ENCODE measurements at places on chromosomes 7 and 10. TPM values are rescaled to one million over a fixed set of nuclear protein-coding genes. Genes with fewer than 3 reads are reported as not detected.

DNA sequence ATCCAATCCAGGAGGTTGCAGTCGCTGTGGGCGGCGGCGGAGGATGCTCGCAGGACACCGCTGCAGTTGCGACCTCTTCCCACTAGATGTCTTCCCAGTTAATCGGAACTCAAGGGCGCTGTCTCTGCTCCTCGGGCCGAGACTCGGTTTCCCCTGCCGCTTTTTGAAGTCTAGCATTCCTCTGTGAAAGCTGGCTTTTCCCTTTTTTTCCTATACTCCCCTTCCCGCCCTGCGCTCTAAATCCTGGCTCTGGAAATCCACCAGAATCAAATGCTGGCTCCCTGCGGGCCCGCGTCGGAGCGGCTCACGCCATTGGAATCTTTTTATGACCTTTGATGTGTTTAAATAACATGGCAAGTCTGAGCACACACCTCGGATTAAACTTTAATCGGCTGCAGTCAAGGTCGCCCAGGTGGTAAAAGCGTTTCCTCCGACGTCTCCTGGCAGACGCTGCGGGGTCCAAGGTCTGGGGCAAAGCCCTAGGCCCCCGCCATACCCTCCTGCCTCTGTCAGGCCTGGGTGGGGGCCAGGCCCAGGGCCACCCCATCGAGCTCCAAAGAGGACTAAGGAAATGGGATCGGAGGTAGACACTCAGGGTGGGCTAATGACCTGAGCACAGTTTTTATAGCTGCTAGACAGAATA is 10.7 kb upstream of the HOXA13 start:
- ATAC-seq: peak; percentile 63

The VPS37D gene
- 0.32 TPM for total RNA-seq

DNA sequence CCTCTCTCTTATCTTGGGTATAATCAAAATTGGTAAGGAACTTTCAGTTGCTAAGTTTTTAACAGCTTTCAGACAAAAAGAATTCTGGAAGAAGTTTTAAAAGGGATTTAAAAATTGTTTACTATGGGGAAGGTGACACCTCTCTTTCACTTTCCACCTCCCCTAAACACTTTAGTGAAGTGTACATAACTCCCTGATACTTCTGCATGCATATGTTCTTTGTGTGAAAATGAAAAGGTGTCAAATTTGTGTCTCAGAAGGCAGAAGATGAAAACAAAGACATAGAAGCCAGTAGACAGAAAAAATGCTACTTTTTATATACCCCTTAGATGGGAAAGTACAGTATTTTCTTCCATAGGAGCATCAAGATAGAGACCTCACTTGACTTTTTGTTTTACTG is 117.8 kb downstream of the TMEM26 start:
- no peak for ATAC-seq

DNA sequence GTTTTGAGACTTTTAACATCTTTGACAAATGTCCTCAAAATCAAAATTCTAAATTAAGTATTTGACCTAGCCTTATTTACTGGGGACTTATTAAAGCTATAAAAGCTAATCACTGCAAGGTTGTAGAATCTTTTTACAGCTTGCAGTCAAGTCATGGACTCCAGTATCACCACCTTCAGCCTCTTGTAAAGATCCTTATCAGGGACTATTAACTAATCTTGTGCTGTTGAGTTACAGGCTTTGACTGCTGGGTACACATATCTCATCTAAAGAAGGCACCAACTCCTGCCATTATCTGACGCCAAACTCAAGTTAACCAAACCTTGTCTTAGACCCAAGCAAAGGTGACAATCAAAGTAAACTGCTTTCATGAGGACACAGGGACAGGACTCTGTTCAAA is 621.0 kb upstream of the IGFBP3 start:
- no peak for ATAC-seq

DNA sequence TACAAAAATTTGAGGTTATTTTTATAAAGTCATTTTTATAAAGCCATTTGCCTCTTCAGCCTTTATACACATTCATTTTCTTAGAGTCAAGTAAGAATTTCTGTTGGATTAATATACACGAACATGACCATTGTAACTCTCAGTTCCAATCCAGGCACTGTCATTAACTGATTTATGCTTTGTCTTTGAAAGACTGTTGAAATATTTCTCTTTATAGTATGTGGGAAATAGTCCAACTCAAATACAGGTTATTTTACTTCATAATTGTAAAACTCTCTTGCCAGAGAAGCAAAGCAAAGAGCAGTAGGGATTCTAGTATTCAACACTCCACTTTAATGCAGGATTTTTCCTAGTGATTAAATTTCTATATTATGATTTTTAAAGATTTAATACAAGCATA is 36.5 kb upstream of the PAPSS2 start:
- no peak for ATAC-seq

GRCh38 chr7:151244196-151244840 is 4.2 kb downstream of the SMARCD3 start:
- no peak for ATAC-seq

DNA sequence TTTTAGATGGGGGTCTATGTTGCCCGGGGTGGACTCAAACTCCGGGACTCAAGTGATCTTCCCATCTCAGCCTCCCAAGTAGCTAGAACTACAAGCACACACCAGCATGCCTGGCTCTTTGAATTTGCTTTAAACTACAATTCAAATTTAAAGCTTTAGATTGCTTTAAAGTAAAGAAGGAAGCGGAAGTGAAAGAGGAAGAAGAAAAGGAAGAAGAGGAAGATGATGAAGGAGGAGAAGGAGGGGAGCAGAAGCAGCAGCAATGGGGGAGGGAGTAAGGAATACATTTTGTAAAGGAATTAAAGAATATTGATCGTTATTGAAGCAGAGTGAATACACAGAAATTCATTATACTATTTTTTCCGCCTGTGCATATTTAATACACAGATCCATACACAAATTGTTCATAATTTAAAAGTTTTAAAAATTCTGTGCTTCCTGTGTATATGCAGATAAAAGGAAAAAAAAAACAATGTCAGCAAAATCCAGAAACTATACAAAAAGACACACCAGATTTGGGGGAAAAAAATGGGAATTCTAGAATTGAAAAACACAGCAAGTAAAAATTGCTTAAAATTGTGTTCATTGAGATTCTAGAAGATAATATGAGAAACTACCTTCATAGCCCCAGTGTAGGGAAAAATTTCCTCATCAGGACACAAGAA is 60.8 kb upstream of the KCNMA1 start:
- ATAC-seq: no peak

The PON1 gene
- total RNA-seq: not detected

DNA sequence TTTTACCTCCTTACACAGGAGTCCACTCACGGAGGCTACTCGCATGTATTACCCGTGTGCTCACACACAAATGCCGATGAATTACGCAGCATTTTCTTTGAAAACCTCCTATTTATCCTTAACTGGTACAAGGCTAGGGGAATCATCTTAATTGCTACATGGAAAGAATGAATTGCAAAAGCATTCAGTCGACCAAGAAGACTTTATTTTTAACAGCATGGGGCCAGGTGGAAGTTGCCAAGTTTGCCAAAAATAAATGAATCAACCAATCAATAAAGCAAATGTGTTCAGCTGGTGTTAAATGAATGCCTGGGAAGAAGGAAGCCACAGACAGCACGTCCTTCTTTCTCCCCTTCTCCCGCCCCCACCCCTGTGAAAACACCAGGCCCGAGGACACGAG is 55.8 kb downstream of the CTBP2 start:
- ATAC-seq: no peak

DNA sequence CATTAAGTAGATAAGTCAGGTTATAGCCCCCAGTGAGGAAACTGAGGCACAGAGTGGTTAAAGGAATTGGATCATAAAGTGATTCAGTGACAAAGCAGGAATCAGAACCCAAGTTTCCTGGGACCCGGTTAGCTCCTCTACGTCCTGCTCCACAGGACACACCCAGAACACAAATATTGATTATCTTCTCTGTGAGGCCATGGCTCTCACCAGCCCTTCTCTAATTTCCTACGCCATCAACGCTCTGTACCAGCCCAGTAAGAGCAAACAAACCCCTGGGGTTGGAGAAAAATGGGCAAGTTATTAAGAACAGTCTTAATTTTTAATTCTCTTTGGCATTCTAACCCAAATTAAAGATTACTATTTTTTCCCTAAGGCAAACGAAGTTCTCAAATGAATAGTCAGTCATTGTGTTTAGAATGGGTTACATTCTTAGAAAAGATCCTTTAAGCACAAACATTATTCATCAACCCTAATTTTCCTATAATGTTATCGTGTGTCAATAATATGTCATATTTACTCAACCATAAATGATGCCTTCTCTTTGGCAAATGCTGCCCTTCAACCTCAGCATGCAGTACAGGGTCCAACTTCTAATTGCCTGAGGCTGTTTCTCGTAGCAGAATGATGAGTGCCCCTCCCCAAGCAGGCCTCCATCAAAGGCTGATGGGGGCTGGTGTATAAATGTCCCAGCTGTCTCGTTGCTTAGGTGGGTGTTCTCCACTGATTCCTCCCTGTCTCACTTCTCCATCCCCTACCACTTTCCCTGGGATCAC is 25.4 kb upstream of the TM9SF3 start:
- ATAC-seq: no peak

The RET gene
- 0.20 TPM for total RNA-seq

- no peak for ATAC-seq
These were observed 15.6 kb upstream of the SLC25A13 start for GRCh38 chr7:96337519-96337918.

All from esophagus mucosa (tissue), 1 donor.